Gastroesophageal sphincter (tissue), 4 donors: ENCODE measurements at places on chromosomes 13 and 19.

DNA sequence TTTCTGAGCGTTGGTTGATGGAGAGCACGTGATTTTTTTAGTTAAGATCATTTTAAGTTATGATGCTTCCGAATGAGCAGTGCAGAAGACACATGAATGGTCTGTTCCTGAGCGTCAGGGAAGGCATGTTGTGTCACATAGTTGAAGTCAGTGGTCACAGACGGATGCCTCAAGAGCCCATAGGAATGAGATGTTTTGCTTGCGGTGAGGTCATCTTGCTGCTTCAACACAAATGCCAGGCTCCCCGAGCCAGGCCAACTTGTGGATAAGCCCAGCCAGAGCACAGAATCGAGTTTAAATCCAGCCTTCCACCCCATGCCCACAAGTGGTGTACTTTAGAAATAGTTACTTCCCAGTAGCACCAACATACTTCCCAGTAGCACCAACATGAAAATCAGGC is 5.4 kb downstream of the UPF3A start:
- no peaks in the 10 kb centered on the region for H3K36me3 ChIP-seq
- H3K27ac ChIP-seq, result no peak overlapping the region
- ATAC-seq, result no peak
- H3K27me3 ChIP-seq, result no peaks in the 10 kb centered on the region

DNA sequence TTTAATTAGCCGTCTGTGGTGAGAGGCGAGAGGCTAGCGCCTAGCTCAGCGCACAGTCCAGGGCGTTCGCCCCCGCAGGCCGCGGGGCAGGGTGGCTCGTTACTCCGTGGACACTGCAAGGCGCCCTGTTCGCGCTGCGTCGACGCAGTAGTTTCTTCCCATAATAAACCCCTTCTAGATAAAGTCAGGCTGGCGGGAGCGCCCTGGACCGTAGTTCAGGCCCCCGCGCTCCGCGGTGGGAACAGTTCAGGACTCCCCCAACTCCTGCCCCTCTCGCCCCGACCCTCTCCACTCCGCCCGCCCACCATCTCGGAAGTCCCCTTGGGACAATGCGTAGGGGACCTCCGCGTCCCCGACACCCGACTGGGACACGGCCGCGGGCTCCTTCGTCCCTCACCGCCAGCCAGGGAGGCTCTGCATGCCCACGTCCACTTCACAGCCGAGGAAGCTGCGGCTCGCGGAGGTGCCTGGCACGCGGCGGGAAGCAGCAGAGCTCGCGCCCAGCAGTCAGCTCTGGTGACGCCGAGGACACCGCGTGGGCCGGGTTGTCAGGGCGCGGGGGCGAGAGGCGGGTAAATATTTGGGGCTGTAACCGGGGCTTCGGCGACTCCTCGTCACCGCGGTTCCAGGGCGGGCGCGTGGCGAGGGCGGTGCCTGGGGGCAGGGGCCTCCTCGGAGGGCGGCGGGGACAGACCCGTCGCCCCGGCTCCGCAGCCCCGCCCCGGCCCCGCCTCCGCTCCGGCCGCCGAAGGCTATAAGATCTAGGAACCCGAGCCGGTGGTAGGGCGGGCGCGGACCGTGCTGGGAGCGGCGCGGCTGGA is at the start of gene RGCC:
RGCC (plus strand) TSS at position 783 of the 821 bp plus-strand sequence. CDS start 158 bp downstream, outside the sequence.
- no peaks in the 10 kb centered on the region for H3K36me3 ChIP-seq
- peak within 1 kb of the TSS; percentile 48 for H3K4me3 ChIP-seq
- H3K27me3 ChIP-seq, result peaks cover 40% of the 10 kb centered on the region
- peaks cover 11% of the 10 kb centered on the region for H3K4me1 ChIP-seq
- peak within 1 kb of the TSS; percentile 83 for H3K27ac ChIP-seq
- peak; percentile 79 for ATAC-seq

DNA sequence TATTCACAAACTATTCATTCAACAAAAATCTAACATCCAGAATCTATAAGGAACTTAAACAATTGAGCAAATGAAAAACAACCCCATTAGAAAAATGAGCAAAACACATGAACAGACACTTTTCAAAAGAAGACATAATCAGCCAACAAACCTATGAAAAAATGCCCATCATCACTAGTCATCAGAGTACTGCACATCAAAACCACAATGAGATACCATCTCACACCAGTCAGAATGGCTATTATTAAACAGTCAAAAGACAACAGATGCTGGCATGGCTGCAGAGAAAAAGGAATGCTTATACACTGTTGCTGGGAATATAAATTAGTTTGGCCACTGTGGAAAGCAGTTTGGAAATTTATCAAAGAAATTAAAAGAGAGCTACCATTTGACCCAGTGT is 487.6 kb downstream of the GPC6 start:
- no peak overlapping the region for H3K4me3 ChIP-seq
- H3K4me1 ChIP-seq, result no peaks in the 10 kb centered on the region
- H3K36me3 ChIP-seq, result no peaks in the 10 kb centered on the region
- ATAC-seq, result no peak
- no peaks in the 10 kb centered on the region for H3K27me3 ChIP-seq
- no peak overlapping the region for H3K27ac ChIP-seq

GRCh38 chr13:109592770-109593169 is 193.6 kb downstream of the IRS2 start:
- H3K27ac ChIP-seq, result no peak overlapping the region
- ATAC-seq, result no peak
- H3K36me3 ChIP-seq, result no peaks in the 10 kb centered on the region
- no peak overlapping the region for H3K4me3 ChIP-seq
- H3K27me3 ChIP-seq, result no peaks in the 10 kb centered on the region
- no peaks in the 10 kb centered on the region for H3K4me1 ChIP-seq

DNA sequence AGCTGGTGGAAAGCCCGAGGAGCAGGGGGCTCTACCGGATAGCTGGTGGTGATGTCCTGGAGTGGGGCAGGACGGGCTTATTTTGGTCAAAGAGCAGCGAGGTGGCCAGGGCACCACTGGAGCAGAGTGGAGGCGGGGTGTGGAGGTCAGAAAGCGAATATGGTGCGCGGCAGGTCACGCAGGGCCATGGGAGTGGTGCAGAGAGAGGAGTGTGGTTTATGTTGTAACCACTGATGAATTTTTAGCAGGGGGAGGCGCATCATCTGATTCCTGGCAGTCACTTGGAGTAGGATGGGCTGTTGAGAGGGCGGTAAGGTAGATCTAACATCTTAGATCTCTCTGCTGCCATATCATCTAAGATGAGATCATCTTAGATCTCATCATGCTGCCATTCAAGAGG is 1.4 kb upstream of the ZNF414 start:
- no peak for ATAC-seq
- H3K4me1 ChIP-seq, result peaks cover 34% of the 10 kb centered on the region
- no peak overlapping the region for H3K27ac ChIP-seq
- no peaks in the 10 kb centered on the region for H3K27me3 ChIP-seq

DNA sequence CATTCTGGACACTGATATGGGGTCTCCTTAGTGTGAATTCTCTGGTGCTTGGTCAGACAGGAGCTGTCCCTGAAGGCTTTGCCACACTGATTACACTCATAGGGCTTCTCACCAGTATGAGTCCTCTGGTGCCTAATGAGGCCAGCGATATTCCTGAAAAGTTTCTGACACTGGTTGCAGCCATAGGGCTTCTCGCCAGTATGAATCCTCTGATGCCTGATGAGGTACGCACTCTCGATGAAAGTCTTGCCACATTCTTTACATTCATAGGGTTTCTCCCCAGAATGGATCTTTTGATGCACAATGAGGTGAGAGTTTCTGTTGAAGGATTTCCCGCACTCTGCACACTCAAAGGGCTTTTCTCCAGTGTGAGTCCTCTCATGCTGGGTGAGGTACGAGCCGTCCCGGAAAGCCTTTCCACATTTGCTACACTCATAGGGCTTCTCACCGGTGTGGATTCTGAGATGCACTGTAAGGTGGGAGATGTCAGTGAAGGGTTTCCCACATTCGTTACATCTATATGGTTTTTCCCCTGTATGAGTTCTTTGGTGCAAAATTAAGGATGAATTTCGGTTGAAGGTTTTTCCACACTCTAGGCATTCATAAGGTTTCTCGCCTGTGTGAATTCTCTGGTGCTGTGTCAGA is 22.4 kb downstream of the ZNF329 start:
- no peaks in the 10 kb centered on the region for H3K27me3 ChIP-seq
- no peak overlapping the region for H3K4me3 ChIP-seq
- no peaks in the 10 kb centered on the region for H3K4me1 ChIP-seq
- no peak for ATAC-seq

GRCh38 chr19:46766569-46767317 is 20.5 kb upstream of the STRN4 start:
- no peak overlapping the region for H3K27ac ChIP-seq
- H3K4me1 ChIP-seq, result no peaks in the 10 kb centered on the region
- H3K4me3 ChIP-seq, result no peak overlapping the region
- peak; percentile 46 for ATAC-seq
- no peaks in the 10 kb centered on the region for H3K27me3 ChIP-seq

DNA sequence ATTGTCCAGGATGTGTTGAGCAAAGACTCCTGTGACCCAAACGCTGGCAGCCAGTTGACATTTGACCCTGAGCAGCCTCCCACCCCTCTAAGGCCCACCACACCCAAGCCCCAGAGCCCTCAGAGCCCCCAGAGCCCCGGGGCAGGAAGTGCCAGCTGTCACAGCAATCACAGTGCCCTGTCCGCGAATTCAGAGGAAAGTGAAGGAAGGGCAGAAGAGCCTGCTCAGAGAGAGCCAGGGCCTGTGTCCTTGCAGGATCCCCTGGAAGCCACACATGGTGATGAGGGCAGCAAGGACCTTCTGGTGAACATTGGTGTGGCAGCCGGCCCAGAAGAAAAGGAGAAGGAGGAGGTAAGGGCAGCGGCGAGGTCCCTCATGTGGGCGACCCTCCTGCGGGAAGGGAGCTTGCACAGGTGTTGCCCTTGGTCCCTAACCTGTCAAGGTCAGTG is 63.7 kb downstream of the SPATA13 start:
- H3K36me3 ChIP-seq, result peaks cover 9% of the 10 kb centered on the region
- H3K4me3 ChIP-seq, result no peak overlapping the region
- no peak overlapping the region for H3K27ac ChIP-seq
- ATAC-seq, result no peak
- no peaks in the 10 kb centered on the region for H3K27me3 ChIP-seq

DNA sequence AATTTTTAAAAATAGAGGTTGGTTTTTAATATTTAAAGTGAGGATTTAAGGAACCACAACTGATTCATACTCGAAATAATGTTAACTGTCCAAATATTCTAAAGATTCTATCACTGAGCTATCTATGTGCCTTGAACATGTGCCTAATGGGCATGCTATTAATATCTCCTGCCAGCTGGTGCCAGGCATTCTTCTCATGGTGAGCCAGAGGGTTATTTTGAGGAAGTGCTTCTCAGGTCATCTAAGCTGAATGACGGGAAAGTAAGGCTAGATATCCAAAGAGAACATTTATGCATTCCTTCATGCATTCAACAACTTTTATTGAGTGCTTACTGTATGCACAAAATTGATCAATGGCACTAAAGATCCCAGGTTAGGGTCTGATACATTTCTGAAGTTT is 138.2 kb downstream of the PIBF1 start:
- H3K36me3 ChIP-seq, result no peaks in the 10 kb centered on the region
- H3K4me1 ChIP-seq, result no peaks in the 10 kb centered on the region
- no peak overlapping the region for H3K4me3 ChIP-seq
- H3K27ac ChIP-seq, result no peak overlapping the region
- ATAC-seq, result no peak
- H3K27me3 ChIP-seq, result no peaks in the 10 kb centered on the region
